HuH-7 (cell line): ENCODE measurements at places on chromosomes 2 and 18.

GRCh38 chr2:201208563-201209252 is 25.8 kb downstream of the CASP10 start:
- DNase-seq, result no peak

DNA sequence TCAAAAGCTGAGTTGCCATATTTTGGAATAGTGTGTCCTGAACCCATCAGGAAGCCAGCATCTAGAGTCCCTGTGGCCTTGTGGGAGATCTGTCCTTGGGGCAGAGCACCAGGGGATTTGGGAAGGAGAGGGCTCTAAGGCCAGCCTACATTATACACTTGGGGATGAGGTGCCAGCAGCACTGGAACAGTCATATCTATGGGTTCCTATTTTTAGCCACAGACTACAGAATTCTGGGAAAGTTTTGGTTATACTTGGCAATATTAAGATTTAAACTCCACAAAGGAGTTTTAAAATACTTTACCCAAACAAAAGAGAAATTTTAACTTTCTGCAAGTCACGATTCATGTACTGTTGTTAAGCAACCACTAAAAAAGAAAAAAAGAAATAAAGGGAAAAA is 405.7 kb upstream of the MMADHC start:
- DNase-seq, result no peak

DNA sequence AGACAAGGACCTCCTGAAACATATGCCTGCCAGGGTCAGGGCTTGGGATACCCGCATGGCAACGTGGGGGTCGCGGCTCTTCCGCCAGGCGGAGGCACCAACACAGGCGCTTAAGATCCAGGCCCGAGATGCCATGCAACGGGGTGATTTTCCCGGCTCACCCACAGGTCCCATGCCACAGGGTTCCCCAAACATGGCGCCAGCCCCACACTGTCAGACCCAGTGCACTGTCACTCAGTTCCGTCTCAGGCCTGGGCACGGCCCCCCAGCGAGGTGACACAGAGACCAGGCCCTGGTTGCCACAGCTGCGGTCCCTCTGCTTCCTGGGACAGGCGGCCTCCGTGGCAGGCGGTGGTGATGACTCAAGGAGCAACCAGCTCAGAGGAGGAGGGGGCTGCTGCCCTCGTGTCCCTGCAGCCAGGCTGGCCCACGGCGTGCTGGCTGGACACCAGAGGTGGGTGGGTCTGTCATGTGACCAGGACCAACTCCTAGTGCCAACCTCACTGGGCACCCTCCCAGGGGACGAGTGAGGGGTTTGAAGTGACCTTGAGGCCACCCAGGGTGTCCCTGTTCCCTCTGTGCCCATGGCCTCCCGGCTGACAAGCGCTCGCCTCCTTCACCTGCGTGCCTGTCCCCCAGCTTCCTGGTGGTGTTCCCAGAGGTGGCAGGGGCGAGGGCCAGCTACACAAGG is 4.9 kb downstream of the PDCD1 start:
- DNase-seq, result no peak

DNA sequence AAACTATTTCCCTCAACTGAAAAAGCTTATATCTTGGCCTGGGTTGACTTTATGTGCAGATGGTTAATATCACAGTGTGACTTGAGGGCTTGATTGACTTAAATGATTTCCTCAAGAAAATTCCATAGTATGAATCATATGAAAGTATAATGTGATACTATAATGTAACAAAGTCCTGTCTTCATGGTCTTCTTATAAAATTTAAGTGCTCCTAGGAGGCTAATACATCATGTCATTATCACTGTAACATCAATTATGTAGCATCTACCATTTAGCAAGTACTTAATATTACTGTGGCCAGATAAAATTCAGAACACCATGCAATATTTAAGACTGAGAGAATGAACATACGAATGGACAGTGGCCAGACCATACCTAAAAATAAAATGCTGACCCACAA is 276.1 kb downstream of the RIT2 start:
- DNase-seq, result no peak

DNA sequence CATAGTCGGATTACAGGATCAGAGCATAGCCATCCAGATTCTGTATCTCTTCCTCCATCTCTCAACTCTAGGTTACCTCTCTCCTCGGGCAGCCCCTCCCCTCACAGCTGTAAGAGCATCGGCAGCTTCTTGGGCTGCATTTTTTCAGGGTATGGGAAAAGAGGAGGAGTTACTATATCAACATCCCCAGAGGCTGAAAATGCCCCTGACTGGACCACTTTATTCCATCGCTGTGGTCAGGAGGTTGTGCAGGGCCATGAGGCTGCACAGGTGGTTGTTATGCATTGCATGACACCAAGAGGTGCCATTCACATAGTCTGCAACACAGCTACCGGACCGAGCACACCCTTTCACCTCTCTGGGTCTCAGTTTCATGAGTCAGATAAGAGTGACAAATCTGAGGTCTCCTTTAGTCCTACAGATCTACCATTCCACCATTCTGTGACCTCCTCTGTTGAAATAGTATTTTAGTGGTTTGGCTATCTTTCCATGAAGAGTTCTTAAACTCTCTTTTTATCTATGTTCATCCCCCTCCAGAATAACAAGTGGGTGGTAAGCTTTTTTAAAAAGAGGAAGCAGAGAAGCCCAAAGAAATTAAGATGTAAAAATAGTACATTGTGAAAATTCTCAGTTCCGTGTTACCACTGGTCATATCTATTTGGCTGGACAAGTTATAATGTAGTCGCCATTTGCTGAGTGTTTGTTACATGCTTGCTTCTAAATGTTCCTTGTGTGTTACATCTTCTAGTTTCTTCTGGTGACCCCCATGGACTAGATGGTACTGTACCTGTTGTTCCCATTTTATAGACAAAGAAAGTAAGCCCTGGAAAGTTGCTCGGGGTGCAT is 56.6 kb upstream of the SLC1A4 start:
- no peak for DNase-seq

DNA sequence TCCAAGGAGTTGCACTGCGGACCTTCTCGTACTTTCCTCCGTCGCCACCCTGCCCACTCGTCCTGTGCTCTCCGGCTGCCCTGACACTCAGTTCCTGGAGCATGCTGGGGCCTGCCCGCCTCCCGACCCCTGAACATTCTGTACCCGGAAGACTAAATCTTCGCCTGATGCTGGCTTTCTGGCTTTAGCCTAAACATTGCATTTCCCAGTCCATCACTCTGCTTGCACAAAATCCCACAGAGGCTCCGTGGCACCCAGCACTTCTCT is 550 bp upstream of the SFXN5 start:
- peak; percentile 39 for DNase-seq

DNA sequence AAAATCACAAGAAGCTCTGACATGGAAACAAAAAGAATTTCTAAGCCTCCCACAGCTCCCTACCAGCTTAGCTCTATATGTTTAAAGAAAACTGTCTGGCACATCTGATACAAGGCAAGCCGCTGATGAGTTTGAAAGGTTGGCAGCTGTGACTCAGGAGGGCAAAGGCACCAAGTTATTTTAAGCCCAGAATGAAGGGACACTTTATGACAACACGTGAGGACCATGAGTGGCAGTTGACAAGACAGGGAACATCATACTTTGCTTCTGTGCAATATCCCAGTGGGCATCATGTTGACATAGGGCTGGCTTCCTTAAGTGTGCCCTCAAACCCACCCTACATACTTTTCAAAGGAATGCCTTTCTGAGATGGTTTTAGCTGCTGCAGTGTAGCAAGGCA is 272.9 kb downstream of the CLIP4 start:
- no peak for DNase-seq

DNA sequence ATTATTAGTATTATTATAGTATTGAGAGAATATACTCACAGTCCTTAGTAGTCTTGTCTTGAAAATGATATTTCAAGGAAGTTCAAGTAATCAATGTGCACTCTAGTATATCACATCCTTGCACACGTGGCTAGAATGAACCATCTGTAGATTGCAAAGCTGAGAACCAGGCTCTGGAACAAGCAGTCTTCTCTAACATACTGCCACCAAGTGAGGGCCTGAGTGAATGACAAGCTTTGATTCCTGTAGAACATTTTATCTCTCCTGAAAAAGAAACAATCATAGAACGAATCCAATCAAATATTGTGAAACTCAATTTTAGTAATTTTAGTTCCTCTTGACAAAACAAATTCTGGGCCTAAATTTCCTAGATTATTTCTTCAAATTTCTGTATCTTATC is 55.3 kb upstream of the SULT1C3 start:
- peak; percentile 14 for DNase-seq

DNA sequence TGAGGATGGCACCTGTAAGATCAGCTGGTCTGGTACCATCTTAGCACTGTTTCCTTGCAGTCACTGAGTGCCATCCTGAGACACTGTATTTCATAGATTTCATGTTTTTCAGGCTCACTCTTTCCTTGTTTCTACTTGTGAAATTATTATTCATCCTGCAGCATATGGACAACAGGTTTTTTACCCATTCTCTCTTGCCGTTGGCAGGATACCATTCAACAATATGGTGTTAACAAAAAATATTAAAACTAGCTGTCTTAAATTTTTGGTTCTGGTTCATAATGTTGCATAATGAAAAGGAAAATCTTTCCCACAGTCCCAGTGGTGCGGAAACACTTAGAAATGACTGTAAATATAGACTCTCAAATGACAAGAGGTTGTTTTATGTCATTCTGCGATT is 23.1 kb upstream of the ATG16L1 start:
- no peak for DNase-seq

GRCh38 chr2:231930593-231931281 is 4.5 kb upstream of the NPPC start:
- DNase-seq, result no peak

GRCh38 chr2:161998857-161999256 is 75.2 kb downstream of the DPP4 start:
- no peak for DNase-seq

DNA sequence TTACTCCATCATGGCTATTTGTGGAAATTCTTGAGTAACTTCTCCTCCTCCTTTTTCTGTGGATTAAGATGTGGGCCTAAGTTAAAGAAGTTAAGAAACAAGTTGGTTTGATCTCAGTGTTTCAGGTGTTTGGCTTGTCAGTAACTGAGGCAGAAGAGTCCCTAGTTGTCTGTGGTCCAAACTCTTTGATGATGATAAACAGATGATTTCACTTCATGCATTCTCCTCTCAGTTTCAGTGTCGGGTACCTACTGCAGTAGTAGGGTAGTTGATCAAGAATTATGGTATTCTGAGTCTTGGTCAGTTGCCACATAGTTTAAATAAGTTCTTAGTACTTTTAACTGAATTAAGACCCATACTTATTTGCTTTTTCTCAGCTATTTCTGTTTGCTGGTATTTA is 85.6 kb downstream of the NCOA1 start:
- DNase-seq, result no peak

- DNase-seq, result no peak
Measured at GRCh38 chr2:221254299-221254698, 317.8 kb downstream of the EPHA4 start.

DNA sequence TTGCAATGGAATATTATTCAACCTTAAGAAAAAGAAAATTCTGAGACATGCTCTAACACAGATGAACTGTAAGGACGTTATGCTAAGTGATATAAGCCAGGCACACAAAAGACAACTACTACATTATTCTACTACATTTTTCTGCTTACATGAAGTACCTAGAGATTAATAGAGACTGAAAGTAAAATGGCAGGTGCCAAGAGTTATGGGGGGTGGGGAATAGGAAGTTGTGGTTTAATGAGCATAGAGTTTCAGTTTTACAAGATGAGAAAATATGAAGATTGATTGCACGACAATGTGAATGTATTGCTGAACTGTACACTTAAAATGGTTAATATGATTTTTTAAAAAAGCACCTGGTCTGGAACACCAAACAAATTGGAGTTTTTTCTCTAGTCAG is 1231.6 kb upstream of the DDX18 start:
- no peak for DNase-seq

GRCh38 chr2:218832081-218832480 is 478 bp upstream of the PRKAG3 start:
- DNase-seq, result no peak

GRCh38 chr2:197255543-197255942 is 55.0 kb downstream of the ANKRD44 start:
- DNase-seq, result no peak

GRCh38 chr2:134858245-134858644 is 19.8 kb downstream of the ACMSD start:
- DNase-seq, result no peak

GRCh38 chr2:106596844-106597243 is 109.7 kb downstream of the CD8B2 start:
- DNase-seq, result no peak
